ENCODE measurements at places on chromosomes 6 and 20. TPM values are rescaled to one million over a fixed set of nuclear protein-coding genes. Genes with fewer than 3 reads are reported as not detected.

- DNase-seq, result no peak
These were observed 71.2 kb upstream of the SMIM8 start for GRCh38 chr6:87251225-87251624.

DNA sequence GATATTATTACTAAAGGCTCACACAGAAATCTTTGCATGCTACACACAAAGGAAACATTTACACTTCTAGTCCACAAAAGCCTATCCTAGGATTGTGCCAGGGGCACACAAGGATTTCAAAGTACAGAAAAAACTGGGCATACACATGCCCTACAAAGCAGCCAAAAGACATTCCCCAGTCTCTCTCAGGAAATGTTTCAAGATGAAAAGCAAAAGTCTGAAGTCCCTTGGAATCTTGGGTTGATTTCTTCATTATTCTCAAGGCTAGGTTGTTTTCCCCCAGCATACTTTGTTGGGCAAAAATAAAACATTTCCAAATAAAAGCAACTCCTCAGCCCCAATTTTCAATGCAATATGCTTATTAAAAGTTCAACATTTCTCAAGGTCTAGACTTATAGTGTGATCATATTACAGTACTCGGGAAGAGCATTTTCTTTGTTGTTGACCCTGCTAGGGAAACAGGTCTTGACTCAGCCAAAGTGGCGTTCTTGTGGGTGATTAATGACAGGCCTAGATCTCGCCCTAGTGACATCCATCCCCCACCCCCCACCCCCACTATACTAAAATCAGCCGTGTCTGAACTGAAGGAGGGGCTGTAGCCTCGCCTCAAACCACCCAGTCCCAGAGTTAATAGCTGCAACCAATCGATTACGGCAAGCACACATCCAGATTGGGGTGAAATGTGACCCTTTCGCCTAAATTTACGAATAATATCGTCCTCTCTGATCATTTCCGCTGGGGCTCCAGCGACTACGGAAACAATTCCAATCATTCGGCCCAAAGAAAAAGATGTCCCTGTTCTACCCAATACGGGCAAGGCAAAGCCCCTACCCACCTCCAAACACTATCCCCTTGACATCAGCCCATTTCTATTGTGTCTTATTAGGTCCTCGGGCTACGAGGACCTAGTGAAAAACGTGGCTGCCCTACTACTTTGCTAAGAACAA, 1.4 kb downstream of the AKIRIN2 start:
- DNase-seq, result no peak

GRCh38 chr20:54195483-54196472, 12.1 kb upstream of the PFDN4 start:
- DNase-seq, result no peak

DNA sequence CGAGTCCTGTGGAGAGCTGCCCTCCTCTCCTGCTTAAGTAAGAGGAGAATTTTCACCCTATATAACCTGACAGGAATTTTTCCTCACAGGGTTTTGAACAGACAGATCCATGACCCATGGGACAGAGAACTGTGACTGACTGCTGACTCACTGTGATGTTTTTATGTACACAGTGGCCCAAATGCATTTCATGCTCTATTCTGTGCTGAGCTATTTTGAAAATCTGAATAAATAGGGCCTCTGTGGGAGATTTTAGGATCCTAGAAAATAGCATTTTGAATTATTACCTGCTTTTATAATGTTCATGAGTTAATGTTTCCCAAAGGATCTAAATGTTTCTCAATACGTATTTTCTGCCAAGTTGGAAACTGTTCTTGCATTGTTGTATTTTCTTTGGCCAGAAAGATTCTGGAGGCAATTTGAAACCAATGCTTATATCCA, 577.4 kb downstream of the HTR1B start:
- DNase-seq, result no peak

DNA sequence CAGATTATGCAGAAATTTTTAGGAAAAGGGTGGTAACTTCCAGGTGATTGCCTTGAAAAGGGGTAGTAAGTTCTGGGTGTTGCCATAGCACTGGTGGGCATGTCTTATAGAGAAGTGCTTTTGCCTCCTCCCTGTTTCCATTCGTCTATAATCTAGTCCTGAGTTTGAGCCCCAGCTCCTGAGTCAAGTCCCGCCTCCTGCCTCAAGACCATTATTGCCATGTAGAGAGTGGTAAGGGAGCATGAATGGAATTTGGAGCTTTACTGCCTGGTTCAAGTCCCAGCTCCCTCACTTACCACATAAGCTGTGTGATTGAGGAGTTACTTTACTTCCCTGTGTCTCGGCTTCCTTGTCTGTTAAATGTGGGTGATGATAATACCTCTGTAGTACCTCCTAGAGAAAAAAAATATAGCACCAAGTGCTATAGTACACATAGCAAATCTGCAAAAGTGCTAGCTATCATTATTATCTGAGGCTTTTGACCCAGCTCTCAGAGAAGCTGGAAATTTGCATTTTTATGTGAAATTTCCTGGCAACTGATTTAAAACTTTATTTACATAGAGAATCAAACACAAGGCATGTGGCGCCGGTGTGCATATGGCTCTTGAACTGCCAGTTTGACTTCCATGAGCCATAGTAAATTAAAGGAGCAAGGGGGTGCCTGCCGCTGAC, 36.0 kb downstream of the TGM6 start:
- DNase-seq, result no peak

- DNase-seq, result no peak
These were observed 382.9 kb upstream of the IRAK1BP1 start for GRCh38 chr6:78484198-78485064.

GRCh38 chr6:112409311-112409710, 62.2 kb downstream of the RFPL4B start:
- DNase-seq, result no peak

PPP1R11 gene
- 44.3 TPM for total RNA-seq
